Cerebellar nuclear complex (tissue), 1 donor: ENCODE measurements at places on chromosomes 4 and X.

GRCh38 chr4:140633124-140633523 is 64.4 kb upstream of the UCP1 start:
- DNase-seq: no peak

- DNase-seq: no peak
These were observed at the start of gene POU3F4 for GRCh38 chrX:83508006-83508405. Gene POU3F4, plus strand, starts transcription at chrX:83508290. Its CDS starts 35 bp downstream, at chrX:83508325.

- no peak for DNase-seq
These were observed 126.2 kb downstream of the COL4A6 start for GRCh38 chrX:108312011-108312410.

DNA sequence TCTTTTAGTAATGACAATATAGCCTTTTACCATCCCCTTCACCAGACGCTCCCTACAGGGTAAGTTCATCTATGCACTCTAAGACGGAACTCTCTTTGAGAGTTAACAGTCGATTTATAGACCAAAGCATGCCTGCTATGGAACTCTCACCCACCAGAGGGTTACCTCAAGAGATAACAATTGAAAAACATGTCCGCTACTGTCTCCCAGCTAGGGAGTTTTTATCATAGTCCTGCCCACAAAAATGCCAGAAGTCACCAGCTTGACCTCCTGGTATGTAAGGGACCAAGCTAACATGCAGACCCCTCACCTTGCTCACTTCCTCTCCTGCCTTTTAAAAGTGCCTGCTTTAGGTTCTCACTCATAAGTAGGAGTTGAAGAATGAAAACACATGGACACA is 16.7 kb upstream of the YTHDC1 start:
- DNase-seq: no peak

DNA sequence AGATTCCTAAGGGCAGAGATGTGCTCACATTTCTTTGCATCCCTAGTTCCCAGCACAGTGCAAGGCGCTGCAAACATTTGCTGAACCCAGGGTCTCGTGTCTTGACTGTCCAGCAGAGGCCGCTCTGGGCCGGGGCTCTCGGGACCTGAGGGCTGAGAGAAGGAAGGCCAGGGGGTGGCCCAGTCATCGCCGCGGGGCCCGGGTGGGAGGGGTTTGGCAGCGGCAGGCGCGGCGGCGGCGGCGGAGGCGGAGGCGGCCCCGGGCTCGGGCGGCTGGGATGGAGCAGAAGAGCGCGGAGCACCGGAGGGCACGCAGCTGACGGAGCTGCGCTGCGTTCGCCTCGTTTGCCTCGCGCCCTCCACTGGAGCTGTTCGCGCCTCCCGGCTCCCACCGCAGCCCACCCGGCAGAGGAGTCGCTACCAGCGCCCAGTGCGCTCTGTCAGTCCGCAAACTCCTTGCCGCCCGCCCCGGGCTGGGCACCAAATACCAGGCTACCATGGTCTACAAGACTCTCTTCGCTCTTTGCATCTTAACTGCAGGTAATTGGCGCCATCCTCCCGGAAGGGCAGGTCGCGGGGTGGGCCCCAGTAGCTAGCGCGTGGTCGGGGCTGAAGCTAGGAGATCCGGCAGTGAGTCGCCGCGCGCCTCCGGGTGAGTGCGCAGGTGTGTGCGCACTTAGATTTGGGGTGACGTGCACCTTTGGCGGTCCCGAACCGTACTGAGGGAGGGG is at the start of gene PARM1:
PARM1 (plus strand) TSS at position 285 of the 730 bp plus-strand sequence; CDS start at position 497, 212 bp downstream.
- no peak for DNase-seq

GRCh38 chrX:15804563-15804962 is 14.3 kb downstream of the ZRSR2 start:
- DNase-seq: no peak

GRCh38 chr4:14280567-14280966 is 653.0 kb upstream of the BOD1L1 start:
- DNase-seq: no peak

- DNase-seq: no peak
These were observed 167.2 kb downstream of the BTC start for GRCh38 chr4:74627093-74627492.

DNA sequence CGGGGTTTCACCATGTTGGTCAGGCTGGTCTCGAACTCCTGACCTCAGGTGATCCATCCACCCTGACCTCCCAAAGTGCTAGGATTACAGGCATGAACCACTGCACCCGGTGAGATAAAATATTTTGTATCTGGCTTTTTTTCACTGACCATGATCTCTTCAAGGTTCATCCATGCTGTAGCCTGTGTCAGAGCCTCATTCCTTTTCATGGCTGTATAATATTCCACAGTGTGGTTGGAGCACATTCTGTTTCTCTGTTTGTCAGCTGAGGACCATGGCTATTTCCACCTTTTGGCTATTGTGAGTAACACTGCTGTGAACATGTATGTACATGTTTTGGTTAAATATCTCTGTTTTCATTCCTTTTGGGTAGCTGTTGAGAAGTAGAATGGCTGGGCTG is 169.2 kb downstream of the SHOX start:
- no peak for DNase-seq

DNA sequence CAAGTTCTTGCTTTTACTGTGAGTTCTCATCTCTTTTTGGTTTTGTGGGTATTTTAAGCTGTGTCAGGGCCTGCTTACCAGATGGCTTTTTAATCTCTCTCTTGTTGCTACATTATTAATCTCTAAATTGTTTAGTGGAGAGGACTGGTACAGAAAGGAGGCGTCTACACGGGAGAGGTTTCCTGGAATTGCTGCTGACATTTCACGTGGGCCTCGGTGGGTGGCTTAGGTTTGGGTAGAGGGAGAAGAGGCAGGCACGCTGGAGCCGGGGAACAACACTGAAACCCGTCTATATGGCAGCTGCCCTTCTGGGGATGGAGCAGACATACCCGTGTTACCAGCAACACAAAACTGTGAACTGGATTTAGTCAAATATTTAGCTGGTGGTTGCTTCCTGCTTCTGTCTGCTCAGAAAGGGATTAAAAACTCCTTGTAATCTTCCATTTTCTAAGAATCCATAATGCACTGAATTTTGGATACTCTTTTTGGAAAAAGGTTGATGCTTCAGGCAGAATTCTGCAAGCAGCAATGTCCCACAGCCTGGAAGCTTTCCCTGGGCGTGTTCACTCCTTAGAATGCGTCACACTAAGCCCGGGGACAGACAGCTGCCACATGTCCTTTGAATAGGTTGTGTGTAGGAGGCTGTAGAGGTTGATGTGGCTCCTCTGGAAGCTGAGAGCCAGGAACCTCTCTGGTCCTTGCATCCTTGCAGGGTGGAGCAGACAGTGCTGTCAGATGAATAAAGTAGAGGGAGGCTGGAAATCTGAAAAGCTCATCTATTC is 199.8 kb upstream of the GATB start:
- DNase-seq: no peak

GRCh38 chr4:147837435-147837834 is 105.5 kb downstream of the ARHGAP10 start:
- DNase-seq: no peak

DNA sequence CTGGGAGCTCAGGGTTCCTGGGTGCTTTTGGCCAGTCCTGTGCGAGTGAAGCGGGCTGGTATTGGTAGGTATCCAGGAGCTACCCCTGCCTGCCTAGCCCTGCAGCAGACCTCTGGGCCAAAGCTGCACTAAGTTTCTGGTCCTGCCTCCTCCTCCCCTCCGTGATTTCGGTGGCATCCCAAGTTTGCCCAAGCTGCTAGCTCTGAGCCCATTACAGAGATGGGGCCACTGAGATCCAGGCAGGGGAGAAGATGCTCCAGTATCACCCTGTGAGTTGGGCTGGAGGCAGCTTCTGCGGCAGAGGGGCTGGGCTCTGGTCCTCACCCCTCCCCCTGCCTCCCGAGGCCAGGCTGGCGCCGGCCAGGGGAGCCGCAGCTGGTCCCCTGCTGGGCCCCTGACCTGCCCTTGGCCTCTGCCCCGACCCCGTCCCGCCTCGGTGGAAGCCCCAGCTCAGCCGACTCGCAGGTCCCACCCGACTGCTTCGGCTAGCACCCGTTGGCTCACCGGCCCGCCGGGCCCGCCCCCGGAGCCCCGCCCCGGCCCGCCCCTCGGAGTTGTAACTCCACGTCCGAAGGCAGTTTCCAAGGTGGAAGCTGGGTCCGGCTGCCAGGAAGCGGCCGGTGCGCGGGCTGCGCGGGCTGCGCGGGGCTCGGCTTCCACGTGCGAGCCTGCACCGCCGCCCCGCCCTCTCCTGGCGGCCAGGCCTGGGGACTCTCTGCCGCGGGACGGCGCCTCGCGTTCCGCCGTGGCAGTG is at the start of gene DUSP9:
DUSP9 (plus strand) TSS at position 584 of the 754 bp plus-strand sequence. CDS start 751 bp downstream, outside the sequence.
- no peak for DNase-seq

- DNase-seq: no peak
These were observed 28.4 kb downstream of the NSG1 start for GRCh38 chr4:4415107-4415805.

GRCh38 chr4:52269761-52270160 is 218.7 kb downstream of the SPATA18 start:
- DNase-seq: no peak

GRCh38 chr4:23728971-23729370 is 160.9 kb downstream of the PPARGC1A start:
- no peak for DNase-seq

- DNase-seq: no peak
These were observed 18.7 kb upstream of the ADD1 start for GRCh38 chr4:2824836-2825381.

- no peak for DNase-seq
These were observed 275.0 kb upstream of the CLNK start for GRCh38 chr4:10959586-10959985.
